ENCODE measurements at places on chromosomes 16 and 17.

DNA sequence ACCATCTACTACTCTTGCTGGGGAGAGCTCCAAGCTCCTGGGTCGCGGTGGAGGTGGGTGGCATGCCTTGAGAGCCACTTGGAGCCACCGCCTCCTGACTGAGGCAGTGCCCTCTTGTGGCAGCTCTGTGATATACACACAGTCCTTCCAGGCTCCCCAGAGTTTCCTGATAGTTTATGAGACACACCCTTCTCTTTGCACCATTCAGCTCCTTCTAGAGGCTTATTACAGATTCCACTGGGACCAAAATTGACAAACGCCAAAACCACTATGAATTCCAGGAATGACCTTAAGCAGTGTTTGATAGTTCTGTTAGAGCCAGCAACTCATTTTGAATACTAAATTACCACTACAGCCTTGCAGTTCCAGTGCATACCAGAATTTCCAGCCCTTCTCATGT, 170.1 kb upstream of the CDH13 start:
- peak; percentile 56 for DNase-seq

GRCh38 chr17:30000755-30001257, 59.4 kb downstream of the EFCAB5 start:
- DNase-seq: no peak

DNA sequence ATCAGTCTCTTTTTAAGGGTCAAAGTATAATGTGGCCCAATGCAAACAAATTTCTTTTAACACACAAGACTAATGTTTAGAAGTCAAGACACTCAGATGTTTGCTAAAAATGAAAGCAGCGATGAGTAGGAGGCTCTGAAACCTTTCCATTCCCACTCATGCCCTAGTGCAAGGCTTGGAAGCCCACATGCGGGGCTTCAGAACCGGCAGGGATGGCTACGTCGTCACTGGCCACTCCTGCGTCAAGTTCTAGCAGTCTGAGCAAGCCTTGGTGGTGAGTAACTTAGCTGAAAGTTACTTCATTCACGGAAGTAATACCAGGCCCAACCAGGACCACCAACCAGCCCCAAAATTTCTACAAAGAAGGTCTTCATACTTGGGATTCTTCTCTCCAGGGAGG, 14.8 kb upstream of the TMED6 start:
- no peak for DNase-seq

GRCh38 chr16:16120044-16120381, 103.3 kb downstream of the ABCC6 start:
- DNase-seq: no peak

DNA sequence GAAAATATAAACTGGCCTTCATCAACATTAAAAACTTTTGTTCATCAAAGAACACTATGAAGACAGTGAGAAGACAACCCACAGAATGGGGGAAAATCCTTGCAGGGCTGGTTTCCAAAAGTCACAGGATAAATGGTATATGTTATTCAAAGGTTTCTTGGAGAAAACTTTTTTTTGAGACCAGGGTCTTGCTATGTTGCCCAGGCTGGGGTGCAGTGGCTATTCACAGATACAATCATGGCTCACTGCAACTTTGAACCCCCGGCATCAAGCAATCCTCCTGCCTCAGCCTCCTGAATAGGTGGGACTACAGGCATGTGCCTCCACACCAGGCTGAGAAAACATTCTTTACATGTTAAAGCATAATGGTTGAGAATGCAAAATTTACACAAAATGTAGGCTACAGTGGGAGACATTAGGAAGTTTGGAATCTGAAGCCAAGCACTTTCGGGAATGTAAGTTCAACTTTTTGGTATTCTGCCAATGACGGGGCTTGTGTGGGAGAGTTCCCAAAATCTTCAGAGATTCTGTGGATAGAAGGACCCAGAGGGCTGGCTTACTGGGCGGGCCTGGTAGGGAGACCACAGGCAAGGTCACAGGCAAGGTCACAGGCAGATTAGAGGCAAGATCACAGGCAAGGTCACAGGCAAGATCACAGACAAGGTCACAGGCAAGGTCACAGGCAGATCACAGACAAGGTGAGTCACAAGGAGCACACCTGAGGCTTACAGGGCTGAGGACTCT, 24.2 kb upstream of the ATP2A3 start:
- DNase-seq: peak; percentile 17

DNA sequence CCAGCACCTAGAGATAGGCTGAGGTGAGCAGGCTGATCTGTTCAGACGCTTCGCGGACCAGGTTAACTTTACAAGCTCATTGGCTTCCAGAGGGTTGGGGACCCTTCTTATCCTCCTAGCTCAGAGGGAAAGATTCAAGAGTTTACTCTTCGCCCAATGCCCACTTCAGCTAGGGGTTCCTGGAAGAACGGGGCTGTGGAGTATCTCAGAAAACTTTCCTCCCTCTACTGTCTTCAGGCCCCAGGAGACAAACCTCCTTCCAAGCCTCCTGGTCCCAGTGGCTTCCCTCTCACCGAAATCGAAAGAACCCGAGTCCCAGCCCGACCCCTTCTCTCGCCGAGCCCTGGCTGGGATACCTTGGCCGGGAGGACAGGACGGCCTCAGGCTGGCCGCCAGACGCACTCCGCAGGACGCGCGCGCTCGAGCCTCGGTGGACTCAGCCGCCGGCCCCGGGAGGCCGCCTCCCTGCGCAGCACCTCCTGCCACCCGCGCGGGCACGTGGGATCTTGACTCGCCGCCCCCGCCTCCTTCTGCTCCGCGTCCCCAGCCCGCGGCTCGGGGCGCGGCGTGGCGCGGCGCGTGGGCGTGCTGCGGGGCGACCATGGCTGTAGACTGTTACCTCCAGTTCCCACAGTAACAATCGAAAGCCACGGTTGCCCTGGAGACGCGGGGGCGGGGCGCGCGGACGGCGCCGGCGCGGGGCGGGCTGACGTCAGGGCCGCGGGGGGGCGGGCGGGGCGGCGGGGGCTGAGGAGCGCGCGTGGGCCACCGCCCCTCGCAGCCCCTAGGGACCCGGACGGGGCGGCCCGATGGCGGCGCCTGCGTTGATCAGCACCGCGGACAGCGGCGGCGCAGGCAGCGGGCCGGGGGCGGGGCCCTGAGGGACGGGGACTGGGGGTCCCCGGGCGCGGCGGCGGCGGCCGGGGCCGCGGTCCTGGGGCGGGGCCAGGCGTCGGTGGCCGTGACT, 5.3 kb upstream of the HIC1 start:
- DNase-seq: peak; percentile 87

GRCh38 chr17:68820476-68820824, 134.7 kb downstream of the ABCA8 start:
- DNase-seq: no peak

- DNase-seq: peak; percentile 90
Measured at GRCh38 chr16:58661199-58661830, 23.3 kb downstream of the SLC38A7 start.

DNA sequence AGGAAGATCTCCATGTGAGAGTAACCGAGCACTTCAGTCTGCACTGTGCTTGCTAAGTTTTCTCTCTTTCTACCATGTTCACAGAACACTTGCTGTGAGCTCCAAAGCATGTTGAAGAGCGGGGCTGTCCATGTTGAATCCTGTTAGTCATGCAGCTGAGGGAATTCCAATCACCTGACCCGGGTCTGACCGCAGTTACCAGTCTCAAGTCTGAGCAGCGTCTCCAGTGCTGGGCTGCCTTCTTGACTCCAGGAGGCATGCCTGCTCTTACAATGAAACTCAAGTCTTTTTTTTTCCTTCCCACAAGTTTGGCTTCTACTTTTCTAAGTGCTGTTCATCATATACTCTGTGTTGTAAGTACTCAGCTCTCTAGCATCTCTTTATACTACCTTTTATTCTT, 44.3 kb downstream of the HOXB1 start:
- DNase-seq: no peak

DNA sequence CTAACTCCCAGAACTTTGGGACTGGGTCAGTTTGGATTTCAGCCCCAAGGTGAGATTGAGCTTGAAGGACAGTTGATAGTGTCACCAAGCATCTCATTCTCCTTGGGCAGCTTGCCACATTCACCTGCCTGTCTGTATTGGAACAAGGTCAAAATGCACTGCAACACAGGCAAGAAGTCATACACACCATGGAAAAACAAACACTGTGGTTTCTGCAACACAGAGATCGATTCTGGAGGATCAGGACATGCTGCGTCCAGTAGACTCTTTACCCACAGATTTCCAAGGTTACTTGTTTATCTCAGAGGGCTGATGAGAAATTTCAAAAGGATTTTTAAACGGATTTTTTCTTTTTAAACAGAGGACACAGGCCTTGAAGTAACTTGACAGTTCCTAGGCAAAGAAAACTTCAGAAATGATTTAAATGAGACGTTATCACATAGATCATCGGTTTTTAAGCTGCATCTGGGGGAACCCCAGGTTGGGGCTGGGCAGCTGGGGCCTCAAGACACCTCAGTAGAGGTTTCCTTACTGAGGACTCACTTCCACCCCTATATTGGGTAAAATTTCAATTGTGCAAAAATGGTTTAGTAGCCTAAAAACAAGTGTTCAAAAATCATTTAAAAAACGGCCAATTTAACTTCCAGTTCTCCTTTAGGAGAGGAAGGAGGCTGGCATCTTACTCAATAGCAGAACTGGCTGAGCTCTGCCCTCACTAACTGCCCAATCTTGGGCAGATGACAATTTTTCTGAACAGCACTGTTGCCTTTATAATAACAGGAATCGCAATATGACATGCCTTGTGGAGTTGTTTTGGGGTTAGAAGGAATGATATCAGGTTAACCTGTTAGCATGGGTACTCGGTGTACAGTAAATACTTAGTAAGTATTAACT, 299.3 kb downstream of the XYLT1 start:
- peak; percentile 85 for DNase-seq

GRCh38 chr17:63268827-63269226, 177.3 kb downstream of the CYB561 start:
- DNase-seq: no peak

DNA sequence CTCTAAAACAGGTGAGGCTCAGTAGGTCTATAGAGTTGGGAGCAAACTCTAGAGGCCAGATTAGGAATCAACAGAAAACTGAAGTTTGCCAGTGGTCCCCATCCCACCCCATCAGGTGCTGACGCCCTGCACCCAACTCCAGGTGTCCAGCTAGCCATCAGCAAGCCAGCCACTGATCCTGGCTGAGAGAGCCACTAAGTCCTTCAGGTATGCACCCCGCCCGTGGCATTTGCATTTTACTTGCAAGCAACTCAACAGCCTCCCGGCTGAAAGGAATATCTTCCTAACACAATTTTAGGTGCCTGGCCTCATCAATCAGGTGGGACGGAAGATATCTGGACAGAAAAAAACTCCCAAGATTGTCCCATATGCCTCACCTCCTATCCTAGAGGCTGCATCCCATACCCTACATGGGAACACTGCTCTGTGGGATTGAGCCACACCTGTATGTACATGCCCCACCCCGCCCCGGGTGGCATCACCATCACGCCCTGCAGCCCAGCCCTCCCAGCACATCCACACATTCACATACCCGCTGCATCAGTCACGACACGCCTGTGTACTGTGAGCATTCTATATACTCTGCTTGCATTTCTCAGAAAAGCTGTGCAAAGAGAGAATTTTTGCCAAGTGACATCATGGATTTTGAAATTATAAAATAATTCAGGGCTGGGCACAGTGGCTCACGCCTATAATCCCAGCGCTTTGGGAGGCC, 8.3 kb downstream of the OTOP3 start:
- DNase-seq: no peak

DNA sequence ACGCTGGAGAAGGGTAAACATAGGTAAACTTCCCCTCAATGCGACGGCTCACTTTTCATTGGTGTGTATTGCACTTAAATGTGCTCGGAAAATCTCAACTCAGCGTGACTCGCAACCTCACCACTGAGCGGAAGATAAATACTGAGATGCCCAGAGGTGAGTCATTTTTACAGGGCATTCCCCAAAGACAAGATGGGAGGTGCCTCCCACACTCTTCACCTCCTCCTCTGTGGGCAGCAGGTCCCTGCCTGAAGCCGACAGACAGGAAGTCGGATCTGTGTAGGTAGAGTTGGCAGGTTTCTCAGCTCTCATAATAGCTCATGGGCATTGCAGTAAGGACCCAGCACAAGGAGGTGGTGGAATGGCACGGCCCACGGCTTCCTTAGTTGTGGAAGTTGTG, 274.6 kb upstream of the HSBP1 start:
- no peak for DNase-seq

DNA sequence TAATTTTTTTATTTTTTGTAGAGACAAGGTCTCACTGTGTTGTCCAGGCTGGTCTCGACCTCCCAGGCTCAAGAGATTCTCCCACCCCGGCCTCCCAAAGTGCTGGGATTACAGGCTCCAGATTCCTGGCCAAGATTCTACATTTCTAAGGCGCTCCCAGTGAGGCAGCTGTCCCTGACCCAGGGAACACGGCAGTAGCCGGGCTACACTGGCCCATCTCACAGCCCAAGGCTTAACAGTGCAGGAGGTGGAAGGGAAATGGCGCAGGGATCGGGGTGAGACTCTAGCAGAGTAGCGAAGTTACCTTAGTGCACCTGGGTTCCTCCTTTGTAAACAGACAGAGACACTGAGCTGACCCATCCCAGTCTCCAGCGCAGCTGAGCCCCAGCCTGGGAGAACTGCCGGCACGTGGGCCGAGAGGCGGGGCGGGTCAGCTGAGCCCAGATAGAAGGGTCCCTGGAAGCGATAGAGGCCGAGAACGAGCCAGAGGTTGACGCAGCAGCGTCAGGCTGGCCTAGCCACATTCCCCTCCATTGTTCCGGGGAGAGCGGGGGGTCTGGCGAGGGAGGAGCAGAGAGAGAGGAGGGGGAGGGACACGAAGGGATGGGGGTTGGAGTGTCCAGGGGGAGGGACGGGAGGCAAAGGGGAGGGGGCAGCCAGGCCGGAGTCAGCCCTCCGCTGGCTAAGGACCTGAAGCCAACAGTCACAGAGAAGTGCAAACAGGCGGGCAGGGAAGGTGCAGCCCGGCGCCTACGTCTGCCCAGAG, 2.5 kb downstream of the CARHSP1 start:
- DNase-seq: no peak

DNA sequence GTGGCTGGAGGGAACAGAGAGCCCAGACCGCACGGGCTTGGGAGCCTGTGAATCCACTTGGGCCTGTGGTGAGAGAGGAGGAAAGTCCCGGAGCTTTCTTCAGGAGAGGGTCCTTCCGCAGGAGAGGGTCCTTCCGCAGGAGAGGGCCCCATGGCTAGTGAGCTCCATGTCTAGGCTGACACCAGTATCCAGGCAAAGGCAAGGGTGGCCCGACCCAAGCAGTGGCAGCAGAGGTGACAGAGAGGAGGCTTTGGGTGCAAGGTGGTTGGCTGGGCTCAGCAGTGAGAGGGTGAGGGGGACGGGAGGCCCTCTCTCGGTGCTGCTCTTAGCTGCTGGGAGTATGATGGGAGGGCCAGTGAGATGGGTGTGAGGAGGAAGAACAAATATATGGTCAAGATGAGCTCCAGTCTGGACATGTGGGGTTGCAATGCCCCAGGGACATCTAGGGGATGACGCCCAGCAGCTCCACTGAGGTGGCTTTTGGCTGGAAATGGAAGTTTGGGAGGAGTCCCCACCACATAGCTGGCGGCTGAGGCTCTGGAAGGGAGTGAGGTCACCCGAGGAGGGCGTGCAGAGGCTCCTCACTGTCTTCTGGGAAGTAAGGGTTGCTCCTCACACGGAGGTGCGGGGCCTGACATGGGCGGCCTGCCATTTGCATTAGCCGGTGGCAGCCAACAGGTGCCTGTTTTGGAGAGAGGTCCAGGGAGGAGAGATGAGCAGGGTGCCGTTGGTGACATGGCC, 2.3 kb upstream of the HSD3B7 start:
- DNase-seq: no peak
